Activated CD4-positive, alpha-beta T cell treated with anti-CD3 and anti-CD28 coated beads for 24 hours (primary cell): ENCODE measurements at places on chromosomes 3 and 15.

GRCh38 chr3:103510760-103511159 lies 1075.9 kb downstream of the ZPLD1 start:
- no peak for DNase-seq

- no peak for DNase-seq
Observed at GRCh38 chr15:34360298-34360697, 6.7 kb downstream of the LPCAT4 start.

DNA sequence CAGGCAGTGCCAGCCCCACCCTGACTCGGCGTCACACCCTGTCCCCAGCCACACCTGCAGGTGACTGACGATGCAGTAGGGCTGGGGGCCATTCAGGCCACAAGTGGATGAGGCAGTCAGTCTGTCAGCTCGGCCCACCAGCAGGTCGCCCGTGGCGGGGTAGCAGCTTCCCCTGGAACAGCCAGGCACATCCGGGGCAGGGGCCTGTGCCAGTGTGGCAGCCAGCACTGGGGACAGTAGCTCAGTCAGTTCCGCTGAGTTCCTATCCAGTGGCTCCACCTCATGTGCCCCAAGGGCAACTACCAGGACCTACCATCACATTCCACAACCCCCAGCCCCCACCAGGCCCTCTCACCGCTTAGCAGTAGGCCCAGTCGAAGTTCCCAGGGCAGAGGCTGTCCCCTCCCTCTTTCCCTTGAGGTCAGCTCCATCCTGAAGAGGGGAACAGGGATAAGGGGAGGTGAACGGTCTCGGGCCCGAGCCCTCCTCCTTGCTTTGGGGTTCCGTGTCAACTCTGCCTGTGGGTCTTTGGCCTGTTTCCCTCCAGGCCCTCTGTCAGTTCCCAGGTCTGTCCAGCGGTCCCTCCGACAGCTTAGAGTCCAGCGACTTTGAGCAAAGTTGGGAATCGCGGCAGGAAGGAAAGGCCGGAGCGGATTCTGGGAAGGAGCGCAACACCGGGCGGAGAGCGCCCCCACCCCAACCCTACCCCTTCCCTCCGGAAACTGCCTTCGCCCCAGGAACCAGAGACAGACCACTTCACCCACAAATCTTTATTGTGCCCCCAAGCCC lies at the start of gene LAMB2:
TSS of gene LAMB2 (minus strand) at position 614 of the 789 bp plus-strand sequence. CDS start at position 431, 183 bp downstream.
- no peak for DNase-seq

- DNase-seq = no peak
Observed at GRCh38 chr15:24039683-24040082, 352.6 kb upstream of the NDN start.

DNA sequence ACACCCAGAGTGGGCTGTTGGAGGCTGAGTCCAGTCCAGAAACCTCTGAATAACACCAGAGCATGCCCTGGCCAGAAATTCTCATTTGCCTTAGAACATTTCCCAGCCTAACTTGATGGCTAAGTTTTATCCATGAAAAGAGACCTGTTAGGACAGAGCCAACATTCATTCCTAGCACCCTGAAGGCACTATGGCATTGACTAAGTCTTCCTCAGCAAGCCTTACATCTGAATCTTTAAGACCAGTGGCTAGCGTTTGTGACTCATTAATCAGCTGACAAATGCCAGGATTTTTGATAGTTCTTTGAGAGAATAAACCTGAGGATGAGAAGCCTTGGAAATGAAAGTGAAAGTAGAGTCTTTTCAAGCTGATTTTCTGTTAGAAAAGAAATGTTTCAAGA lies 1087.1 kb upstream of the ALCAM start:
- DNase-seq = no peak

GRCh38 chr15:100571592-100572167 lies 30.3 kb downstream of the LINS1 start:
- no peak for DNase-seq

DNA sequence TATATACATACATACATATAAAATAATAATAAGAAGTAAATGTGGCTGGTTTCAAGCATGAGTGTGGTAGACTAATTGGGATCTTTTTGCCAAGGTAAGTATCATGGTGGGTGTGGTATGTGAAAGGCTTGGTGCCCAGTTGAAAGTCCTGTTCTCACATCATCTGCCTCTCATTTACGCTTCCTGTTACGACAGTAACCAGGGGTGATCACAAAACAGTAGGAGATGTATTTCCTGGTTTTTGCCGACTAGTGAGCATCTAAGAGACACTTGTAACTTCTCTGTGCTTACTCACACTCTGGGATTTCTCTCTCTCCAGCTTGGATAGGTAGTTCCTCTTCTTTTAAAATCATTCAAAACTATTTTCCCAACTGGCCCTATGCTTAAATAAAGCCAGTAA lies 1028.3 kb upstream of the NR2F2 start:
- no peak for DNase-seq

GRCh38 chr3:66473181-66473580 lies 27.6 kb downstream of the LRIG1 start:
- DNase-seq = no peak

GRCh38 chr3:71671216-71671845 lies 53.9 kb downstream of the EIF4E3 start:
- DNase-seq = no peak

DNA sequence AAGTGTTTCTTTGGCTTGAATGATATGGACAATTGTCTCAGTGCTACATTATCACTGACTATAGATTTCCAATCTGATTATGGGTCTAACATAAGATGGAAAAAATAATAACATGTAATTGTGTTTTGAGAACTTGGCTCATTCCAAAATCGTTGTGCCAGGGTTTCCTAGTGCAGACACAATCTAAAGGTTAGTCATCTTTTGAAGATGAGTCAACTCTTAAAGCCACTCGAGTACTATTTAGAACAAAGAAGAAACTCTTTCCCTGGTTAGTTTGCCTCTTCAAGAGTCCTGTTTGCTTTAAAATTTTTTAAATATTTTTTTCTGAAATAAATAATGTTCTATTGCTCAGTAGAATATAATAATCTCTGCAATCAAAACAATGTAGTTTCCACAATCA lies 301.0 kb downstream of the CADM2 start:
- DNase-seq = no peak

DNA sequence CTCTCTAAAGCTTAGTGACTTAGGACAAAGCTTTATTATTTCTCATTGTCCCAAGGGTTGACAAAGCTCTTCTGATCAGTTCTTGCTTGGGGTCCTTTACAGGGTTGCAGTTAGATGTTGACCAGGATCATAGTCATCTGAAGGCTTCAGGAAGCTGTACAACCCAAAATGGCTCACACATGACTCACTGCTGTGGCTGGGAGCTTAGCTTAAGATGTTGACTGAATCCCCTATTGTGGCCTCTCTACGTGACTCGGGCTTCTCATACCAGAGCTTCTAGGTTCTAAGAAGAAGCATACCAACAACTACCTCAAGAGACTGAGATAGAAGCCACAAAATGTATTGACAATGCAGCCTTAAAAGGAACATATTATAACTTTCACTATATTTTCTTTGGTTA lies 569.6 kb upstream of the ROBO2 start:
- no peak for DNase-seq

GRCh38 chr15:79314811-79315210 lies 3.9 kb downstream of the TMED3 start:
- DNase-seq = no peak

- no peak for DNase-seq
Observed at GRCh38 chr15:51588966-51589365, 33.6 kb downstream of the DMXL2 start.

GRCh38 chr3:77190374-77190773 lies 150.5 kb downstream of the ROBO2 start:
- no peak for DNase-seq

- no peak for DNase-seq
Observed at GRCh38 chr15:60975952-60976351, 253.2 kb downstream of the RORA start.

GRCh38 chr15:91471468-91471867 lies 371.4 kb downstream of the SV2B start:
- DNase-seq = no peak

DNA sequence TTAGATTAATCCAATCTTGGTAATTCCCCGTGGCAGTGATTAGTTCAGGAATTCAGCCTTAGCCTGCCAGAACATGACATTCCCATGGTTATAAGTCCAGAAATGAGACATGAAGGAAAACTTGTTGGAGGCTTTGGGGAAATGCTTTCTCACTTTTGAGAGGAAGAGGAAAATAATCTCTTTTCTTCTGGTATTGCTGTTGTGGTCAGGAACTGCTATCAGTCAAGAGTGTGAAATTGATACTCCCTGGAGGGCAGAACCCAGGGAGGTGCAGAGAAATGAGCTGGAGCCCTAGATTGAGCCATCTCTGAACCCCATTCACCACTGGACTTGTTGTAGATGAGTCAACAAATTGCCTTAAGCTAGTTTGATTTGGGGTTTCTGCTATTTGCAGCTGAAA lies 38.6 kb upstream of the APH1B start:
- no peak for DNase-seq

GRCh38 chr3:188134856-188135255 lies 19.1 kb upstream of the LPP start:
- no peak for DNase-seq

GRCh38 chr3:41920406-41920965 lies 41.4 kb downstream of the ULK4 start:
- DNase-seq = no peak

- DNase-seq = no peak
Observed at GRCh38 chr3:115624901-115625300, 1.6 kb downstream of the GAP43 start.

DNA sequence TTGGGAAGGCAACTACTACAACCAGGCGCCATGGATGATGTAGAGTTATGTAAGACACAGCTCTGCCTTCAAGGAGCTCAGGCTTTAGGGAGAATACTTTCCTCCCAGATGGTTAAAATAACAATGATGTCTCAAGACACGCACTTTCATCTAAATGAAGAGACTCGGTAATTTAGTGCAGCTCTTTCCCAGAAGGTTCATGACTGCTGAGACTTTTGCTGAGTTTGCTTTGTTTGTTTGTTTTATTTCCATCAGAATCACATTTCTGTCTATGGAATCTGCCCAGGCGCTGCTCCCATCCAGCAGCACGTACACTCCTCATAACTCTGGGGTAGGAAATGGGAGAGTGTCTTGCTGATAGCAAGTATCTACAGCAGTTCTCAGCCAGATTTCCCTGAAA lies 33.9 kb upstream of the MEX3B start:
- DNase-seq = no peak

DNA sequence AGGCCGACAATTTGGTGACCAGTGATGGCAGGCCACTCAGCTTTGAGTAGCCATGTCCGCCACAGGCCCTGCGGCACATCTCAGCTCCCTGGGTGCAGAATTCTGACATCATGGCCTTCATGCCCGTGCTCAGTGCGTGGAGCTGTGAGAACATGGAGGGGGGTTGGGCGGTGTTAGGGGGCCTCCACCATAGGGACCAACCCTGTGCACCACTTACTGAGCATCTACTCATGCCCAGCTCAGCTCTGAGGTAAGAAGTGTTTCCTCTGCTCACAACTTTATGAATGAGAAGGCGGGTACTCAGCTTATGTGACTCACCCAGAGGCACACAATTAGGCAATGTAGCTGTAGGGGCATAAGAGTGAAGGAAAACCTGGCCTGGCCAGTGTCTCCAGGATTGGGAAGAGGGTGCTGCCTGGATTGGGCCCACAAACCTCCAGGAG lies 10.5 kb downstream of the ACOX2 start:
- no peak for DNase-seq

- DNase-seq = no peak
Observed at GRCh38 chr3:132598181-132598580, 1.1 kb downstream of the ACKR4 start.

- no peak for DNase-seq
Observed at GRCh38 chr3:134095005-134095404, 65.3 kb upstream of the SLCO2A1 start.

DNA sequence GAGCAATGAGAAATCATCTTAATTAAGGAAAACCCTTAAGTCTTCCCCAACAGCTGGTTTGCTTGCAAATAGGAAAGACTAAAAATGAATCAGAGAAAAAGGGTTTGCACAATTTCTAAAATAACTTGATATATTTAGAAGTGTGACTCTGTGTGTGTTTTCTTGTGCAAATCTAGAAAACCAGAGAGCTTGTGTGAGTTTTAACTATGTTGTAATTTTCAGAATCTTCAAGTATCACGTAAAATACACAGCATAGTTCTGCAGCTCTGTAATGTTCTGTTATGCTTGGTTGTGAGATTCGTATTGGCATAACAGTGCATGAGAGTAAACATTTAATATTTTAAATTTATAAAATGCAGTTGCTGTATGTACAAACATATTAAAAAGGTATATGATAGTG lies 74.7 kb upstream of the GAP43 start:
- no peak for DNase-seq

- DNase-seq = no peak
Observed at GRCh38 chr15:100082761-100083402, 258.9 kb downstream of the ADAMTS17 start.

GRCh38 chr3:88758676-88759075 lies 348.7 kb upstream of the EPHA3 start:
- no peak for DNase-seq

DNA sequence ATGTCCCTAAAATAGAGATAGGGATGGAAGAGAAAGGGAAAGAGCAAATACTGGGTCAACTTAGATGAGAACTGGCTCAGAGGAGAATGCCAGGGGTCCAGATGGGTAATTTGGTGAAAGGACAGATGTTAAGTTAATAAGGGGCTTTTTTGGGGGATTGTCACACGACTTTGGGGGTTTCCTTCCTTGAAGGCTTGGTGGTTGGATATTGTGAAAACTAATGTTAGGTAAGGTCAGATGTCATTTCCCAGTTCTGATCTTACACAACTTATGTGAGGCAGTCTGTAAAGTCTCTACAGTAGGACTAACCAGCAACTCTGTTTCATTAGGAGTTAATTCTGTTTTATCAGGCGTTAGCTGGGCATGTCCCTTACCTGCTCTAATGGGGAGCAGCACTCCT lies 231.1 kb downstream of the NR2F2 start:
- DNase-seq = no peak

DNA sequence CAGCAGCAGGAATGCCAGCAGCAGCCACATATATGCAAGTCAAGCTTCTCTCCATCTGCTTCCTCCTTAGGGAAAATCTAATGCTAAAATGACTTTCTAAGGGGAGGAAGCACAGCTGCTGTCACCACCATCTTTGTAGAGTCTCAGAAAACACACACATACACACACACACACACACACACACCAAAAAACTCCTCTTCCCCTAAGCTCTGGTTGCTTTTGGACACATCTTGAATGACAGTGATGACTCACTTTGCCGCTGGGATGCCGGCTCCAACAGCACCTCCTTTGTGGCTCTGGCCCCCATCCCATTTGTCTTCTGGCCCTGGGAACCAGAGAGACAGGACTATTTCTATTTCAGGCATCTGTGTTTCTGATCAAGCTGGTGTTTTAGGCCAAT lies 124.8 kb upstream of the GOLIM4 start:
- DNase-seq = no peak

GRCh38 chr15:50261981-50262380 lies 3.5 kb downstream of the HDC start:
- no peak for DNase-seq

DNA sequence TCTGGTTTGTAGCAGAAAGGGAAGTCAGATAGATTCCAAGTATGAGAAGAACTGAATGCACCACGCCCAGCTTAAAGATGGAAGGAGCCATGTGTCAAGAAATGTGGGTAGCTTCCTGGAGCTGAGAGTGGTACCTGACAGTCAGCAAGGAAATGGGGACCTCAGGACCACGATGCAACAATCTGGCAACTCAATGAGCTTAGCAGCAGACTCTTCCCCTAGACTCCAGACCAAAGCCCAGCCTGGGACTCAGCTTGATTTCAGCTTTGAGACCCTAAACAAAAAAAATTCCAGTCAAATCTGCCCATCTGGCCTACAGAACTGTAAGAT lies 24.4 kb downstream of the MIX23 start:
- DNase-seq = no peak
